ENCODE measurements at places on chromosomes 2 and 18.

- DNase-seq: peak; percentile 77
These were observed 71.7 kb downstream of the IL1R2 start for GRCh38 chr2:102063487-102063911.

GRCh38 chr18:79916546-79917168 lies 34.8 kb downstream of the SLC66A2 start:
- DNase-seq: no peak

DNA sequence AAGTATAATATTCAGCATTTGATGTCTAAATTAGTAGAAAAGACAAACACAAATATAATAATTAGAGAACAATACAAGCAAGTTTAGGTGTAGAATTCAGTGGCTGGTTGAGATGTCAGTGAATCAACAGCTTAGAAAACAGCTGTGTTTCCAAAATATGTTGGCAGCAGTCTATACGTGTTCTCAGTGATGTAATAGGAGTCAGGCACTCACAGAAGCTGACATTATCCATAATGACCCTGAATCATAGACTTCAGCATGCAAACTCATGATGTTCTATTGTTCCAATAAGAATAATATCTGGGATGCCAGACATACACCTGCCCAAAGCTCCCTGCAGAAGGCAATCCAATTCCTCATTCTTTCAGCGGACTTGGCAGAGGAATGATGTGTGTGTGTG lies 164.7 kb downstream of the SLC8A1 start:
- DNase-seq: no peak

- DNase-seq: no peak
These were observed 614.1 kb upstream of the SETBP1 start for GRCh38 chr18:44066541-44066940.

GRCh38 chr2:106105151-106105922 lies 88.8 kb downstream of the UXS1 start:
- no peak for DNase-seq

DNA sequence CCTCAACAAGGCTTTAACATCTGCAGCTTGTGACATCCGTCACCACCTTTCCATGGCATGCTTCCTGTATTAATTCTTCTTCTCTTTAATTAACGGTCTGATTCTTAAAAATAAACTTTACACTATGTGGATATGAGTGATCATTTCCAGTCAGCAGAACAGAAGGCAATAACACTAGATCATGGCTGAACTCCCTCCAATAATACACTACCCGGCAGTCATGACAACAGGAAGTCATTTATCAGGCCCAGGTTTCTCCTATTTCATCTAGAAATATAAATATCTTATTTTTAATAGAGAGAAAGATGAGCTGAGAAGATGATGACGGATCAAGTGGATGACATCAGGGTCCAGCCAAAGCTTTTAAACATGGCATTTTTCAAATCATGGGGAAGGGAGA lies 792.2 kb downstream of the SLC4A3 start:
- DNase-seq: peak; percentile 9
